Activated T-cell treated with anti-CD3 and anti-CD28 coated beads, Interleukin-2, amount 50 U/mL, for 72 hours (primary cell): ENCODE measurements at places on chromosomes 7 and 10.

DNA sequence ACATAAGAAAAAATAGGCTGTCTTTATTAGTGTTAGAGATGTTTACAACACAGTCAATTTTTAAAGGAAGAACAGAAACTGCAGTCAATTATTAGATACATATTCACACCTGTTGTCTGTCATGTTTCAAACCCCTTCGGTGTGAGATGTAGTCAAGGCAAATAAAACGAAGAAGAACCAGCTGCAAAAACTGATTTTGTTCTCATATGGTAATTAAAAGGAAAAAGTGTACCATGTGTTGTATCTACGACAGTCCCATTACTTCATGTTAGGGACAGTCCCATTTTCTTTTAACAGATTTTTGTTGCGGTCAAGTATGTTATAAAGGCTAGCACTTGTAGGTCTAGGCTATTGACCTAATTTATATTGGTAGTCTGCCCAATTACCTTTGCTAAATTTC lies 149.4 kb downstream of the LRRN3 start:
- DNase-seq: no peak

- DNase-seq: no peak
These were observed 105.2 kb upstream of the CTBP2 start for GRCh38 chr10:125265579-125265955.

GRCh38 chr7:104841798-104842197 lies 172.2 kb upstream of the KMT2E start:
- DNase-seq: no peak

DNA sequence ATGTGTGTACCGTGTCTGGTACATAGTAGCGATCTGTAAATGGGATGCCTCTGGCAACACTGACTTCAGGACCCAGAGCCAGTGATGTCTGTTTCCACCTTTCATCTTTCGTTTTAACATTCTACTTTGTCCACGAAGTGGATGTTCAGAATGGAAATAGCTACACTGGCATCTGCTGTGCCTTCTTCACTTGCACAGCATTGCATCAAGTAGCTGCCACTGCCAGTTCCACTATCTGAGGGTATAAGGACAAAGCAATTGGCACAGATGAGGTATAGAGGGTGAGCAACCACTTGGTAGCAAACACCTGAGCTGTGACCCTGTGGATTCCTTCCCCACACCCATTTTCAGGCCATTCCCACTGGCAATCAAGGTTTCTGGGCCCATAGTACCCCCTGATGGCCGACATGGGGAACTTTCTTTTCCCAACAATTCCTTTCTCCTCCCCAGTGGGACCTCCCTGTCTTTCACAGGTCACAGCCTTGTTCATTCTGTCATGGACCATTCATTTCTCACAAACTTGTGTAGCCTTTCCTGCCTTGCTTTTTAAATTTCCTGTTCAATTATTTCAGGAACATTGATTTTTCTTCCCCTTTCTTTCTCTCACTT lies 4.0 kb downstream of the ITGA8 start:
- DNase-seq: no peak

DNA sequence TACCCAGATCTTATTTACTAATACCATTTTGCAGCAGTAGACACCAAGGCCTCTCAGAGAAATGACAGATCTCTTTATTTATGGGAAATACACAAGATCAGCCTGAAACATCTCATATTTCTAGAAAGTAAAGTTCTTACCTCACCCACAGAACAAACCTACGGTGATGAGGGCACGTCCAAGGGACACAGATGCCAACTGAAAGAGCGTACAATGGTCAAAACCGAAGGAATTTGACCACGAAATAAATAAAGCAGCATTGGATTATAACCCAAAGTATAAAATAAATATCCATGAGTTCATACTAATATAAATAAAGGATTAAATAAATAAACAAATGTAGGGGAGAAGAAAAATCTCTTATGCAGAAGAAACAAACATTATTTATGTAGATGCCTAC lies 747.0 kb downstream of the TNS3 start:
- no peak for DNase-seq

GRCh38 chr7:127154101-127154500 lies 98.6 kb downstream of the GRM8 start:
- DNase-seq: no peak

DNA sequence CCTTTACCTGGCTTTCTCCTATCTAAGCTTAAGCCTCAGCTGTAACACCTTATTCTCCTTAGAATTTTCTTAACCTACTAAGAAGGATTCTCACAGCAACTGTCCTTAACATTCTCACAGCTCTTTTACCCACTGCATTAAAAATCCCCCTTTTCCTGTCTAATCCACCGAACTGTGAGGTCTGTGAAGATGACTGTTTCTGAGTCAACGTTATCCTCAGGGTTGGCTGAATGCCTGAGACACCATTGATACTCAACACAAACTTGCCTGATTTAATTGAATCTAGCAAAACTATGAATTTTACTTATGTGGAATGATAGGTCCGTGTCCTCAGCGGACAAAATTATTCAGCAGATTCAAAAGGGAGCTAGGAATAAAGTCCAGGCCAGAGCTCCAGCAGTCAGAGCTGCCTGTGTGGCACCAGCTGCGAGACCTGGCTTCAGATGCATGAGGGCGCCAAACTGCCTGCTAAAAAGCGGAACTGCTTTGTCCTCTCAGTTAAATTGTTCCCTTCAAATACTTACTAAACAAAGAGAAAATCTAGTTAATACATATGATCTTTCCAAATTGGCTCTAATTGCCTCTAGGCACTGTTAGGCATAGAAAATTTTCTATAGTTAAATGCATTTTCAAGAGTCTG lies 33.4 kb upstream of the VWDE start:
- no peak for DNase-seq

- no peak for DNase-seq
These were observed 64.0 kb downstream of the GOLGA7B start for GRCh38 chr10:97913614-97914013.

GRCh38 chr7:29130096-29130495 lies 16.2 kb downstream of the CPVL start:
- DNase-seq: no peak

GRCh38 chr7:24942226-24942625 lies 37.8 kb downstream of the OSBPL3 start:
- no peak for DNase-seq

DNA sequence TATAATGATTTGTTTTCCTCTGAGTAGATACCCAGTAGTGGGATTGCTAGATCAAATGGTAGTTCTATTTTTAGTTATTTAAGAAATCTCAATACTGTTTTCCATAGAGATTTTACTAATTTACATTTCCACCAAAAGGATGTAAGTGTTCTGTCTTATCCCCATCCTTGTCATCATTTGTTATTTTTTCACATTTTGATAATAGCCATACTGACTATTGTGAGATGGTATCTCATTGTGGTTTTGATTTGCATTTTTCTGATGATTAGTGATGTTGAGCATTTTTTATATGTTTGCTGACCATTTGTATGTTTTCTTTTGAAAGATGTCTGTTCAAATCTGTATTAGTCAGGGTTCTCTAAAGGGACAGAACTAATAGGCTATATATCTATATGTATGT lies 160.0 kb upstream of the TMEM229A start:
- no peak for DNase-seq

DNA sequence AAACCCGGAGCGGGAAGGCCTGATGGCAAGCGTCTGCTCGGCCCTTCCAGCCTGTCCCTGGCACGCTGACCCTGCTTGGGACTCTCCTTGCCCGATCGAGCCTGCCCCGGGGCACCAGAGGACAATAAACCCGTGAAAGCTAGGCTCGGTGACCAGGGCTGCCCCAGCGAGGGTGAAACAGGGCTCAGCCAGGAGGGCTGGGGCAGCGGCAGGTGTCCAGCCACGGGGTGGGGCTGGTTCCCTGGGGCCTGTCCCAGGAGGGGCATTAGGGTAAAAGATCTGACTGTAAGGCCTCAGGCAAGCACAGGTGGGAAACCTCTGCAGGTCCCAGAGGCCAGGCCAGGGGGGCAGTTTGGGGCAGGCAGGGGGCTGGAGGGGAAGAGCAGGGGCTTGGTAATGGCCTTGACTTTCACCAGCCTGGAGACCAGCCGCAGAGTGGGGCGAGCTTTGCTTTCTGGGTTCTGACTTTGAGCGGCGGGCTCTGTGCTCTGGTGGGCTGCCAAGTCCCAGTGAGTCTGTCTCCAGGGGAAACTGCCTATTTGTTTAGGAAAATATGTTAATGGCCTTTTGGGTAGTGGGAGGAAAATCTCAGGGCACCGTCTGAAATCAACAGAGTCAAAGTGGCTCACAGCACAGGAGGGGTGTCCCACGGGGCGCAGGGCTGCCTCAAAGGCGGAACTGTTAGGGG lies 68.2 kb upstream of the INPP5A start:
- DNase-seq: no peak

GRCh38 chr10:129365767-129366402 lies 101.2 kb upstream of the MGMT start:
- DNase-seq: no peak

- DNase-seq: no peak
These were observed 83.9 kb downstream of the MAD1L1 start for GRCh38 chr7:2148814-2149213.

GRCh38 chr7:131288450-131288849 lies 39.2 kb upstream of the MKLN1 start:
- no peak for DNase-seq
